Prostate gland (tissue), 2 donors: ENCODE measurements at places on chromosomes 1 and 21.

DNA sequence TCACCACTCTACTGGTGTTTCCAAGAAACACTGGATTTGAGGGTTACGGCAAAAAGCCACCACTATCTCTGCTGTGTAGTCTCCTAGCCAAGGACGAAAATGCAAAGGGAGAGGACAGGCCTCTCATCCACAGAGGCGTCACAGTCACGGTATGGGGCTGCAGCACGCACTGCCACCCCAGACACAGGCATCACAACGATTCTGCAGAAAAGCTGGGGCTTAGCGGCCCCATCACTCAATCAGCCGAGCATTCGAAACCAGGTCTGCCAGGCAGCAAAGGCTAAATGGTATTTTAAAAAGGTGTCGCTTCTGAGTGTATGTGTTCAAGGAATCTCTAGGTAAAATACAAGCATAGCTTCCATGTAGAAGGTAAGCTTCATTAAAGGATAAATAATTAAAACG is 1.4 kb downstream of the RIPK4 start:
- no peak for DNase-seq

DNA sequence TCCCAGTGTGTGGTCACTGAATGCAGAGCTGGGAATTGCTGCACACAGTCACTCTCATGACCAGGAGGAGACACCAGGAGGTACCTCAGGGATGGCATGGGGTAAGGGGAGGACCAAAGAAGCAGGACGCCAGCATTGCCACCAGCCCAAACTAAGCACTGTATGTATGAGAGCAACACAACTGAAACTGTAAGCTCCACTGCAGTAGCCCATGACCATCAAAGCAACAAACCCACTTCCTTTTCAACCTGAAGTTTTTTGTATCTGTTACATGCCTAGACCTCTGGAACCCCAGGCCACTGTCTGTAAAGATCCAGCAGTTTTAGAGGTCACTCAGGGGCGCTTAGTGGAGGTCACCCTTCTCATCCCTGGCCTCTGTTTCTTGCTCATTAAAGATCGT is 164.3 kb downstream of the SETD4 start:
- DNase-seq, result no peak

- DNase-seq, result no peak
These were observed 49.8 kb downstream of the TPR start for GRCh38 chr1:186325239-186325638.

DNA sequence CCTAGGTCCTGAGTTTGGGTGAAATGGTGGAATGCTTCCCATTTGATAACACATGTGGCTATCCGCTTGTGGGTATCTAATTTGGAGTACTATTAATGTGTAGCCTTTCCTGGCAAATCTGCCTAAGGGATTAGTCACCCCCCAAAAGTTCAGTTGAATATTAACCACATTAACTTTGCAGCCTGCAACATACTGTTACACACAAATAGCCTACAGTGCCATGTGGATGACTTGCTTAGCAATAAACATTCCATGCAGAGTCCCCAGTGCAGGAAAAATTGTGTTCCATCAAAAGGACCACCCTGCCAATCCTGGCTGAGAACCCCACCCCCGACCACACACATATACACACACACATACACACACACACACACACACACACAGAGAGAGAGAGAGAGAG is 303.3 kb upstream of the ESRRG start:
- no peak for DNase-seq

GRCh38 chr1:178961868-178962267 is 63.8 kb upstream of the FAM20B start:
- no peak for DNase-seq

DNA sequence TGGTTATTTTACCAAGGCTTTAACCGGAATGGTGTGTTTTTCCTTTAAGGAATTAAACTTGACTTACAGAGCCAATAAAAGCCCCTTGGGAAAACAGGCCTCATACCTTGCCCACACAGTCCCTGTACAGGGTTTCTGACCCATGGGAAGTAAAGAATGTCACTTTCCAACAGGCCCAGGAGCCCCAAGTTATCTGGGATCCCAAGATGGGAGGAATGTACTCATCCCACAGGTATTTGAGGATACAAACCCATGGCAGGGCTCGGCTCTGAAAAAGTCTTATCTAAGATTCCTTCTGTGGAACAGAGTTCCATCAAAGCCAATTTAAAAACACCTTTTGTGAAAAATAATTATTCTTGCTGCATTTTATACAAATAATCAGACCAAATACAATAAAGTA is 15.3 kb upstream of the COX20 start:
- no peak for DNase-seq

DNA sequence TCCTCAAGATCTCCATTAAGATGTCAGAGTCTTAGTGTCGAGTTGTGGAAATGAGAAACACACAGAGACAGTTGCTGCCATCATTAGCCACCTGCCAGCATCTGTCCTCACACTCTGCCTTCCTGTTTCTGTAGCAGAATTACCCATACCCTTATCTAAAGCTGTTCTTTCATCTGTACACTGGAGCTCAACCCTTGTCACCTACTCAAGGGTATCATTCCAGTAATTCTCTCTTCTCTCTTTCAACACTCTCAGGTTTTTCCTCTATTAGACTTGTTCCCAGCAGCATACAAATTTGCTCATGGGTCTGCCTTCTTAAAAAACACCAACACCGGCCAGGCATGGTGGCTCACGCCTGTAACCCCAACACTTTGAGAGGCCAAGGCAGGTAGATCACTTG is 27.4 kb upstream of the RNF2 start:
- no peak for DNase-seq

DNA sequence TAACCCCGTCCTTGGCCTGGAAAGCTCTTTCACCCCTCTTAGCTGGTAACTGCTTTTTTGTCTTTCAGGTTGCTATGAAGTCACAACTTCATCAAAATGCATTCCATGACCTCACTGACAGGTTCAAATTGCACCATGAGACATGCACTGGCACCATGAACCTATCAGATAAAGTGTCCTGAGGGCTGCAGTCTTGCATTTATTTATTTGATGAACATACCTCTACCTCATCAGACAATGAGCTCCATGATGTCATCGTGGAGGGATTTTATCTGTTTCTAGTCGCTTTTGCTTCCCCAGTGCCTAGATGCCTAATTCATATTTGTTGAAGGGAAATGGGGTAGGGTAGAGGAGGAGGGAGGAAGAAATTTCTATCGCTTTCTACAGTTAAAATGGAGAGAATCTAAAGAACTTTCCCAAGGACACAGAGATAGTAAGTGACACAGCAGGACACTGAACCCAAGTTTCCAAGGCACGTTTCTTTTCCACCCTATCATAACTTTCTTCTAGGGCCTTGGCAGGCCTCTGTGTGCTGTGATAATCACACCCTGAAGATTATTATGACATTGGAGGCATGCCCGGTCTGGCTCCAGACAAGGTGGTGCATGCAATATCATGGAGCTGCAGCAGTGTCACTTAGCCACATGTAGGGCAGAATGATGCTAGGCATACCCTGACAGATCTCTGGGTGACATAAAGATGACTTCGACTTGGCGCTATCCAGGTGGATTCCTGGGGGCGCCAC is 69.5 kb downstream of the CD58 start:
- no peak for DNase-seq

DNA sequence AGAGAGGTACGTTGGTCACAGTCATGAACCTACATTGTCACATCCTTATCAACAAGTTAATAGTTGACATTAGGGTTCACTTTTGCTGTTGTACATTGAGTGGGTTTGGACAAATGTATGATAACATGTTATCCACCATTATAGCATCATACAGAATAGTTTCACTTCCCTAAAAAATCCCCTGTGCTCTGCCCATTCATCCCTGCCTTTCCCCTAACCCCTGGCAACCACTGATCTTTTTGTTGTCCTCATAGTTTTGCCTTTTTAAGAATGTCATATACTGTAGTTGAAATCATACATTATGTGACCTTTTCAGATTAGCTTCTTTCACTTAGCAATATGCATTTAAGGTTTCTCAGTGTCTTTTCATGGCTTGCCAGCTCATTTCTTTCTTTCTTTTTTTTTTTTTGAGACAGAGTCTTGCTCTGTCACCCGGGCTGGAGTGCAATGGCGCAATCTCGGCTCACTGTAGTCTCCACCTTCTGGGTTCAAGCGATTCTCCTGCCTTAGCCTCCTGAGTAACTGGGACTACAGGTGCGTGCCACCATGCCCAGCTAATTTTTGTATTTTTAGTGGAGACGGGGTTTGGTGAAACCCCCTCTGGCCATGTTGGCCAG is 50.6 kb downstream of the UCK2 start:
- no peak for DNase-seq

GRCh38 chr21:32173121-32173724 is 105.6 kb downstream of the MIS18A start:
- DNase-seq, result no peak

GRCh38 chr21:22993144-22993543 is 1994.9 kb downstream of the NCAM2 start:
- DNase-seq, result no peak

GRCh38 chr1:171313835-171314320 is at the start of gene FMO4:
Gene FMO4 (plus strand): TSS chr1:171314183. CDS start chr1:171319826, 5,643 bp downstream.
- DNase-seq, result peak; percentile 95

- no peak for DNase-seq
These were observed 85.5 kb downstream of the PIK3CD start for GRCh38 chr1:9737057-9737456.

DNA sequence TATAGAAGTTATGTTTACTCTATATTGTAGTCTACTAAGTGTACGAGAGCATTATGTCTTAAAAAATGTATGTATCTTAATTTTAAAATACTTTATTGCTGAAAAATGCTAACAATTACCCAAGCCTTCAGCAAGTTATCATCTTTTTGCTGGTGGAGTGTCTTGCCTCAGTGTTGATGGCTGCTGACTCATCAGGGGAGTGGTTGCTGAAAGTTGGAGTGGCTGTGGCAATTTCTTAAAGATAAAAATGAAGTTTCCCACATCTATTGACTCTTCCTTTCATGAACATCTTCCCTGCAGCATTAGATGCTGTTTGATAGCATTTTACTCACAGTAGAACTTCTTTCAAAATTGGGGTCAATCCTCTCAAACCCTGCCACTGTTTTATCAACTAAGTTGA is 95.8 kb downstream of the CDC7 start:
- no peak for DNase-seq

GRCh38 chr1:67597336-67597735 is 87.7 kb upstream of the GADD45A start:
- DNase-seq, result no peak

DNA sequence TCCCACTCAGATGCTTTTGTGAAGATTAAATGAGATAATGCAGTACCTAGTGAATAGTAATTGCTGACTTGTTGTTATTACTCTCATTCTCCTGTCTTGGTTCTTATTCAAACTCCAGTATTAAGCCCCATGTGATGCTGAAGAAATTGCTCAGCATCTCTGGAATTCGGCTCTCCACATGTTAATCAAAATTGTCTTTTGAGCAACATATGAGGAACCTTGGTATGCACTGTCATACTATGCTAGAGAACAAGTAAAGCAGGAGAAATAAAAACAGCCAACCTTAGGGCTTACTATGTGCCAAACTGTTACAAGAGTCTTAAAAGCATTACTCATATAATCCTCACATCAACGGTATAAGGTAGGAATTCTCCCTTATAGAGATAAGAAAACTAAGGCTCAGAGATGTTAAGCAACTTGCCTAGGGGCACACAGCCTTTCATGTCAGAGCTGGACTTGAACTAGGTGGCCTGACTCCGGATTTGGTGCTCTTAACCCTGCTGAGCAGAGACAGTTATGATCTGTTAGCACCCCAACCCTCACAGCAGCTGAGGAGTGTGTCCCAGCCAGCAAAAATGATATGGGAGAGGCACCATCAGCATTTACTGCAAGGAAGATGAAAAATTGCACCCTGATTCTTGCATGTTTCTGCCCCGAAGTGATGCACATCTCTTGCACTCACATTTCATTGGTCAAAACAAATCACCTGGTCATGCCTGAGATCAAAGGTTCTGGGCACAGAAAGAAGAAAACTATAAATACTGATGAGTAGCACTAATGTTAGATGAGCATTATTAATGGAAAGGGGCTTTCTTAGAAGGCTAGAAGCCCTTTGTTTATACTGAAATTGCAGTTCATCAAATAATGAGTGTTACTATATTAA is 102.3 kb downstream of the OMA1 start:
- DNase-seq, result no peak

GRCh38 chr1:77590651-77591050 is 91.8 kb downstream of the ZZZ3 start:
- no peak for DNase-seq

GRCh38 chr1:63746129-63746864 is 27.5 kb upstream of the ROR1 start:
- DNase-seq, result no peak

DNA sequence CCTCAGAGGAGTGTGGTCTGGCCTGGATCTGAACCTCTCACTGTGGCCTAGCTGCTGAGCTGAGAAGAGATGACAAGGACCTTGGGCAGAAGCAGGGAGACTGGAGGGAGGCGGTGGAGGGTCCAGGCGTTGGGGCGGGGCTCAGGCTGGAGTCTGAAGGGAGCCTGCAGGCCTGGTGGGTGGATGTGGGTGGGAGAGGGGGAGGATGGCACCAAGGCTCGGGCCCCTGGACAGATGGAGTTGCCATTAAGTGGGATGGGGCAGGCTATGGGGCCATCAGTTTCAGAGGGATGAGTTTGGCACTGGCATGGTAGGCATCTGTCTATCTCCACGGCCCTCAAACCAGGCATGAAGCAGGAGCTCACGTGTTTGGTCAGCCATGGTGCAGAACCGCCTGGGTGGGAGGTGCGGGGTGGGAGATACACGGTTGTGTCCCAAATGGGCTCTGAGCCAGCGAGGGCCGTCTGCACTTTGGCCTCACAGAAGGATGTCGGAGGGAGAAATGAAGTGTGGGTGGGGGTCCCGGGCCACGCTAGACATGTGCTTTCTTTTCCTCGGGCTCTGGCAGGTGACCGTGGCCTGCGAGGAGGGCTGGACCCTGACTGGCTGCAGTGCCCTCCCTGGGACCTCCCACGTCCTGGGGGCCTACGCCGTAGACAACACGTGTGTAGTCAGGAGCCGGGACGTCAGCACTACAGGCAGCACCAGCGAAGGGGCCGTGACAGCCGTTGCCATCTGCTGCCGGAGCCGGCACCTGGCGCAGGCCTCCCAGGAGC is 23.6 kb downstream of the PCSK9 start:
- DNase-seq, result no peak

DNA sequence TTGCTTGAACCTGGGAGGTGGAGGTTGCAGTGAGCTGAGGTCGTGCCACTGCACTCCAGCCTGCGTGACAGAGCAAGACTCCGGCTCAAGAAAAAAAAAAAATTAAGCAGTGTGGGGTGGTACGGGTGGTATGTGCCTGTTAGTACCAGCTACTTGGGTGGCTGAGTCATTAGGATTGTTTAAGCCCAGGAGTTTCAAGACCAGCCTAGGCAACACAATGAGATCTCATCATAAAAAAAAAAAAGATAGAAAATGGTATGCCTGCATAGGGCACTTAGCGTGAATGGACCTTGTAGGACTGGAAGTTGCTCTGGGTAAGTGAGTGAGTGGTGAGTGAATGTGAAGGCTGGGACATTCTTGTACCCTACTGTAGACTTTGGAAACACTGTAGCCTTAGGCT is 37.0 kb downstream of the TBCE start:
- no peak for DNase-seq

- DNase-seq, result no peak
These were observed 11.9 kb downstream of the PRXL2B start for GRCh38 chr1:2598329-2598931.
